ENCODE measurements at places on chromosomes 12 and 14. TPM values are rescaled to one million over a fixed set of nuclear protein-coding genes. Genes with fewer than 3 reads are reported as not detected.

- no peak for DNase-seq
These were observed 1162.4 kb downstream of the SLC16A7 start for GRCh38 chr12:60758224-60758623.

Gene GPD1
- 0.25 TPM for total RNA-seq

Gene PLEKHH1
- total RNA-seq, result 0.94 TPM

Gene FAM181A
- not detected for total RNA-seq

Measured in H4 (cell line).